GM12891 (cell line): ENCODE measurements at places on chromosomes 3 and 15.

DNA sequence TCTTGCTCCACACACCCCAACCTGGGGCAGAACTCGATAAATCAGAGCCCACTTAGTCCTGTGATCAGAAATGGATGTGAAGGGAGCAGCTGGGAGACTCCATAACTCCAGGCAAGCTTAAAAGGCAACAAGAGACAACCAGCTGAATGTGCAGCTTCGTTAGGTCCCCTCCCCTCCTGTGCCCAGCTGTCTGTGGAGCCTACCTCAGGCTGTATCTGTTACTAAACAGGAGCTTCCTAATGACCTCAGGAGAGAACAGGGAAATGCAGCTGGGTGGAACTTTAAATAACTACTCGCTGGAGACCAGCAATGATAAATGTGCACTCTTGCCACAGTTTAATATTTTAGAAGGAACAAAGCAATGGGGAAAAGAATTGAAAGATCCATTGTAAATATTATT, 25.9 kb downstream of the SLC9A9 start:
- DNase-seq, result no peak

- DNase-seq, result no peak
Measured at GRCh38 chr3:88142094-88142624, 7.6 kb upstream of the C3orf38 start.

DNA sequence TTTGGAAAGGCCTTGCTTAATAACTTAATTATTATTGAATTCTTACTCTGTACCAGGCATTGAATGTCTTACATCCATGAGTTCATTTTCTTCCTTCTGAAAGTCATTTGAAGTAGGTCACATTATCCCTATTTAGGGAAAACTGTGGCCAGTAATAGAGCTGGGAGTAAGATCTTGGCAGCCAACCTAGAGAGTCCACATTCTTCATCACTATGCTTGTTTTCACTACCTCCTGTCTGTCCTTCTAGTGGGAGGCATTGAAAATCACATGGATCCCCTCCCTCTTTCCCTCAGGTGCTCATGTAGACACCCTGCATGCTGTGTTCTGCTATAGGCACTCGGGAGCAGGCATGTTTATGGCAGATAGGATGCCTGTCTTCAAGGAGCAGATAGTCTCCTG, 154.9 kb downstream of the EBLN2 start:
- no peak for DNase-seq

DNA sequence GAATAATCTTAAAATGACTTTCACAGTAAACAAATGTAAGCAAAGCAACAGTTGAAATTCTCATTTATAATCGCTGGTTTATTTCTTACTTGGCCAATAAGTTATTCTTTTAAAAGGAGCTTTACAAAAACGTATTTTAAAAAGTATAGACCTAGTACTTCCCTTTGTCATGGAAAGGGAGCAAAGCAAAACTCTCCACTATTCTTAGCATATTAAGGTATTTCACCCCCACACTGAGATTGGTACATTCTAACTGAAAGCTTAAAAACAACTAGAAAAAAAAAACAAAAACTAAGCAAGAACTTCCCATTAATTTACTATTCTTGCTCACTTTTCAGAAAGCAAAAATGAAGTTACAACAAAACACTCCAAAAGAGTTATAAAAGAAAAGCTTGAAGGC, 1.5 kb downstream of the ATG3 start:
- DNase-seq, result no peak

DNA sequence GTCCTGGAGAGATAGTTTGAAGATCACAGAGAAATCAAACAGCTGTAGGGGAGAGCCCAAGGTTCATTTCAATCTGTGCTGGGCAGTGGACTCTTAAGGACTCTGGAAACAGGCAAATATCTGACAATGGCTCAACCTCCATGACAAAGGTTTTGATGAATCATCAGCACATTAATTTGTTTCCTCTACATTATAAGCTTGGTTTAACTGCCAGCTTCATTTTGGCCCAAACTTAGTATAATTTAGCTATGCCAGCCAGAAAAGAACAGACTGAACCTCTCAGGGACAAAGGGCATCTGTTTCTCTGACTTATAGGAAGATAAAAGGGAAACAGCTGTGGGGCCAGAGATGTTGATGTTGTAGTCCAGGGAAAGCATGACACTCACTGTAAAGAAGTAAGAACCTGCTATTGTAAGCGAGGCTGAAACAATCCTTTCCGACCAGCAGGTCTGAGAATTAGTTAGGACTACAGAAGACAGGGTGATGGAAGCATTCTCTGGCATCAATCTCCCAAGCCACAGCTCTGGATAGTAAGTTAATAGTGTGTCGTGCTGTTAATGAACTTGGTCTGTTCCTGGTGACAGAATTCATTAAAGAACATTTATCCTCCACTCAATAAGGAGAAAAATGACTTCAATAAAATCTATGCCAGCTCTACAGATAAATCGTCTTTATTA, 110.1 kb downstream of the KCNMB2 start:
- no peak for DNase-seq

- DNase-seq, result no peak
Measured at GRCh38 chr3:175150812-175151401, 291.8 kb downstream of the NAALADL2 start.

DNA sequence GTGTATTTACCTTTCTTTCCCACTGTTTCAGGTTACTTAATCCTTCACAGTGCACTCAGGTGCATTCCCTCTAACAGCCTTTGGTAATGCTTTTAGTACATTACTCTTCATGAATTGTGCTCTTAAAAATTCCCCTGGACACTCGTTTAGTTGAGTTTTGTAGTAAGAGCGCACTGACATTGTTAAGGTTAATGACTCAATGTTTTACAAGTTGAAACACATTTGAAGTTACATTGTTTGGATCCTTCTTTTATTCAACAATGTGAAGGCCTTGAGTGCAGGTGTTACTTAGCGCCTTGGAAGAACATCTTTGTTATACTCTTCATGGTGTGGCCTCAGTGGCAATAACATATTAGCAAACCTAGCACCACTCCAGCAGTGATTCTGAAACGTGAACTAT, 739.6 kb downstream of the NAALADL2 start:
- no peak for DNase-seq
